ENCODE measurements at places on chromosomes 5 and 9. TPM values are rescaled to one million over a fixed set of nuclear protein-coding genes. Genes with fewer than 3 reads are reported as not detected.

Gene SPATA31D4
- total RNA-seq = not detected

Gene FOCAD
- total RNA-seq = 7.5 TPM

Gene CLIC3
- total RNA-seq = not detected

Gene CD14
- total RNA-seq = 211 TPM

Gene OR2K2
- total RNA-seq = not detected

Measured in left lobe of liver (tissue), 2 donors.